T-cell (primary cell): ENCODE measurements at places on chromosomes 6 and 20.
A peak's percentile ranks its signal among the peaks of the same experiment; 100 is the strongest.

DNA sequence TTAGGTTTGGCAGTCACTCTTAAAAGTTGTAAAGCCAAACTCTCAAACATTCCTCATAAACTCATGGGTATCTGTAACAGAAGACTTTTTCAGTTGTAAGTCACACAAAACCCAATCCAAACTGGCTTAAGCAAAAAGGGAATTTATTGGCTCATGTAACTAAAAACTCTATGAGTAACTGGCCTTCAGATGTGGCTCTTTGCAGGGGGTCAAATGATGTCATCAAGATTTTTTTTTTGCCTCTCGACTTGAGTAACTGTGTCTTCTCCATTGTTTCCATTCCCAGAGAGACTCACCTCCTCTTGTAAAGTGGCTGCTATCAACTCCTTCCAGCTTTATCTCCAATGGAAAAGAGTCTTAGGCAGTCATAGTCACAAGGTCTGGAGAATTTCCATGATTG is 645.0 kb downstream of the DHX35 start:
- no peak for DNase-seq

- DNase-seq = no peak
Observed at GRCh38 chr6:42704937-42705374, 17.4 kb downstream of the PRPH2 start.

DNA sequence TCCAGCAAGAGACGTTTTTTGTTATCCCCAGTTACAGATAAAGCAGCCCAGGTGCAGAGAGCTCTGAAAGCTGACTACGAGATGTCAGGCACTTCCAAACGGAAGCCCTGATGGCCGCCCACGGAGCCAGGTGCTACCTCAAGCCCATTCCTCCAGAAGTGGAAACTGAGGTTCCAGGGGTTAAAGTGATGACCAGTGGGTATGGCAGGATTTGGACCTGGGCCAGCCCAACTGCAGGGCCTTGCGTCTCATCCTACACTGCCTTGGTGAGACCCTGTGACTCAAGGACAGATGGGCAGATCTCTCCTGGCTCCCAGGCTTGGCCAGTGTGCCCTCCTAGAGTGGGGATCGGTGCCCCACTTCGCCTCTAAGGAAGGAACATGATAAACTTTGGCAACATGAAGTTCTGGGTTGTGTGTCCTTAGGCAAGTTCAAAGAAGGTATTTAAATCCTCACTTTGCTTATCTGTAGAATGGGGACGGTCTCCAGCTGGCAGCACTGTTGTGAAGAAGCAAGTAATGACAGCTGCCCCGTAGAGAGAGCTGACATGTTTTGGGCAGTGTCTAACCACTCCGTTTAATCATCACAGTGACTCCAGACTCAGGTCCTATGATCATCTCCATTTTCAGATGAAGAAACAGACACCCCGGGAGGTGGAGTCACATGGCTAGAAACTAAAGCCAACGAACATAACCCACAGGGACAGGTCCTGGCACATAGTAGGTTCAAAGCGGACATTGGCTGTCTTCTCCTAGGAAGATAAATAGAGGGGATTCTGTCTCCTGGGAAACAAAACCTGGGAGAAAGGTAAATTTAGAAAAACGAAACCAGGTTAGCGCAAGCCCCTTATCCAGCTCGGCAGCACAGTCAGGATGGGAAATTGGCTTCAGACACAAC is 34.4 kb upstream of the CDH22 start:
- DNase-seq = no peak

- no peak for DNase-seq
Observed at GRCh38 chr6:154316131-154316530, 40.5 kb downstream of the IPCEF1 start.

- DNase-seq = no peak
Observed at GRCh38 chr6:113147544-113147943, 709.6 kb upstream of the MARCKS start.

DNA sequence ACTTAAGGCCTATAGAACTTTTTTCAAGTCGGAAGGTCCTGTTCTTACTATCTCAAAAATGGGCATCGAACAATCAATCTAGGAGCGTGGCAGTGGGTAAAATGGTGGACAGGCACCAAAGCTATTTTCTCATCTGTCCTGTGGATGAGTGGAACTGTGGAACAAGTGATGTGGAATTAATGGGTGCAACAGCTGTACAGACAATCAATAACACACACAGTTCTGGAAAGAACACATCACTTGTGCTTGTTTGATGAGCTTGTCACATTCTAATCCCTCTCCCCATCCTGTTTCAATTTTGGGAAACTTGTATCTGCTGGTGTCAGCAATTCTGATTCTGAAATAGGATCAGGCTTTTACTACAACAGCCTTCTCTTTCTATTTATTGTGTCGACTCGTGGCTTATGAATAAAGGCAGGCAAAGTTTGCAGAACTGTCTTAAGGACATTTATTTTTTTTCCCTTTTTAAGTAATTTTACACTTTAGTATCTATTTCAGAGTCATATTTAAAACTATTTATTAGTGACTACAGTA is 11.5 kb downstream of the RBM24 start:
- DNase-seq = no peak

DNA sequence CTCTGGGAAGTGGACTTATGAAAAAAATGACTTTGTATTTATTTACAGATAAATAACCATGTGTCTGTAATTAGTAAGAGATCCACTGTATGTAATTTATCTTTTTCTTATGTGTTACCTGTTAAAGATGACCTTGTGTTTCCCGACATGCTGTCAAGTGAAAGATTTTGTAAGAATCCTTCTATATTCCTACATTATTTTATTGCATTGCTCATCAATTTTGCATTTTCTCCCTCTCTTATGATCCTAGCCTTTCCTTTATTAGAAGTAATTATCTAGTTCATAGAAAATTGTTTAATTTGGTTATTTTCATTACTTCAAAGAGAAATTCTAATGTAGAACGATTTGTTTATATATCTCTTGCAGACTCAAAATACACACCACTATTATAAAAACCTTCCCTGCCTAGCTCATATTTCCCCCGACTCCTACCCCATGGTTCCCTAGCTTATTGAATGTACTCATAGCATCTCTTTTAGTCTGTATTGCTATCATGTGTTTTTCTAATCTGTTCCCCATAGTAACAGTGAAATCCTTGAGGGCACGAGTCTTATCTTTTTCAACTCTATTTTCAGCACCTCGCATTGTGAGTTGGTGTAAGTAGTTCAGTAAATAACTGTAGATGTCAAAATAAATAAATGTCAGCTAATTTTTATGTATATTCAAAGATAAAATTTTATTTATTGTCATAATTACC is 774.4 kb downstream of the HDGFL1 start:
- DNase-seq = no peak

GRCh38 chr6:90156861-90157260 is 139.8 kb downstream of the BACH2 start:
- peak; percentile 8 for DNase-seq

DNA sequence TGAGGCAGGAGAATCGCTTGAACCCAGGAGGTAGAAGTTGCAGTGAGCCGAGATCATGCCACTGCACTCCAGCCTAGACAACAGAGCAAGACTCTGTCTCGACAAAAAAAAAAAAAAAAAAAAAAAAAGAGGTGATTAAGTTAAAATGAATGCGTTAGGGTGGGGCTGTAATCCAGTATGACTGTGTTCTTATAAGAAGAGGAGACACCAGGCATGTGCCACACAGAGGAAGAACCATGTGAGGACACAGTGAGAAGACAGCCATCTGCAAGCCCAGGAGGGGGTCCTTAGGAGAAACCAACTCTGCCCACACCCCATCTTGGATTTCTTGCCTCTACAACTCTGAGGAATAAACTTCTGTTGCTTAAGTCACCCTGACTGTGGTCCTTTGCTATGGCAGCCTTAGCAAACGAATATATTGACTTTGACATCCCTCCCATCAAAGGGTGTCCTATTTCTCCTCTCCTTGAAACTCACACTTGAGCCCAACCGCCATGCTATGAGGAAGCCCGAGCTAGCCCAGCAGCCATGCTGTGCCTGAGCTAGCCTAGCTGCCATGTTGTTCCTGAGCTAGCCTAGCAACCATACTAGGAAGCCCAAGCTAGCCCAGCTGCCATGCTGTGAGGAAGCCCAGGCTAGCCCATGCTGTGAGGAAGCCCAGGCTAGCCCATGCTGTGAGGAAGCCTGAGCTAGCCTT is 15.8 kb upstream of the PPP1R16B start:
- DNase-seq = no peak

DNA sequence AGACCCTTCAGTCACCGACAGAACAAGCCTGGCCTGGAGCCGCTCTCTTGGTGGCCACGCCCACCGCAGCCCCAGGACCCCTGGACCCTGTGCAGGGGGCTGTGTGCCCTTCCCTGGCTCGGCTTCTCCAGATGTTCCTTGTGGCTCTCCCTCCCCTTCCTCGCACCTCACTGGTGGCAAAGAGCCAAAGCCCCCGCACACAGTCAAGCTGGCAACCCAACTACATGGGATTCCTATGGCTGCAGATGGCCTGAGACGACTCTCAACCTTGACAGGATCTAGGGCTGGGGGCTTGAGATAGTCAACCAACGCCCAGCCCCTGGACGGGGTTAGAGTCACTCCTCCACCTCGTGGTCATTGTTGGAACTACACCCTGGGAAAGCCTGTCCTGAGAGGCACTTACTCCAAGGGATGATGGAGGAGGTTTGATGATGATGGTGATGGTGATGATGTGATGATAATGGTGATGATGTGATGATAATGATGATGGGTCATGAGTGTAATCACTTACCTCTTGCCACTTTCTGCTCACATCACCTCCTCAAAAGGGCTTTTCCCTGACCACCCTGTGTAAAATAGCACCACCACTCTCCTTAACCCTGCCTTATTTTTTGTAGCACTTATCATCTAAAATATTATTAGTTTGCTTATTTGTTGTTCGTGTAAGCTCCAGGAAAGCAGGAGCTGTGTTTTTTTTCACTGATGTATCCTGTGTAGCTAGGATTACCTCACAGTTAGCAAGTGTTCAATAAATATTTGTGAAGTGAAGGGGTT is 278.4 kb downstream of the LRFN2 start:
- DNase-seq = no peak

DNA sequence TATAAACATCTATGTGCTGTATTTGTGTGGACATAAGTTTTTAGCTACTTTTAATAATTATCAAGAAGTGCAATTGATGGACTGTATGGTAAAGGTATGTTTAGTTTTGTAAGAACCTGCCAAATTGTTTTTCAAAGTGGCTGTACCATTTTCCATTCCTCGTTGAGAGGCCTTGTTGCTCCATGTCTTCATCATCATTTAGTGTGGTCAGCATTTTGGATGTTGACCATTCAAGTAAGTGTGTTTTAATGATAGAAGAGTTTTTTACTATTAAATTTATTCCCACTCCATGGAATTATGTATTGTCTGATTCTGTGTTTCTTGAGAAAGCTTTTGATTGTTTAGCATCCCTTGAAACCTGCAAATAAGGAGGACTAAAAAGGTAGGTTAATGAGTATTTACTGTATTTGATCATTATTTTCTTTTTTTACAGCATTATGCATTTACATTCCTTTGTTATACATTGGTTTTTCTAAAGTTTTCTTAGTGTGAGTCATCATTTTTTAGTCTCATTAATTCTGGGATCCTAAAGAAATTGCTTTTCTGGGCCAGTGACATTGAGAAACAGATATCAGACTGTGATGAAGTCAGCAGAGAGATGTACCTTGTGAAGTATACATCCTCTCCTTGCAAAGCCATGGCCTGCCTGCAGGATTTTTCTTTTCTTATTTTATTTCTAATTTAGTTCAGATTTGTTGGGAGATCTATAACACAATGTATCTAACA is 312.8 kb upstream of the PTCHD4 start:
- DNase-seq = no peak

- DNase-seq = no peak
Observed at GRCh38 chr20:58148891-58149290, 79.6 kb downstream of the ANKRD60 start.

DNA sequence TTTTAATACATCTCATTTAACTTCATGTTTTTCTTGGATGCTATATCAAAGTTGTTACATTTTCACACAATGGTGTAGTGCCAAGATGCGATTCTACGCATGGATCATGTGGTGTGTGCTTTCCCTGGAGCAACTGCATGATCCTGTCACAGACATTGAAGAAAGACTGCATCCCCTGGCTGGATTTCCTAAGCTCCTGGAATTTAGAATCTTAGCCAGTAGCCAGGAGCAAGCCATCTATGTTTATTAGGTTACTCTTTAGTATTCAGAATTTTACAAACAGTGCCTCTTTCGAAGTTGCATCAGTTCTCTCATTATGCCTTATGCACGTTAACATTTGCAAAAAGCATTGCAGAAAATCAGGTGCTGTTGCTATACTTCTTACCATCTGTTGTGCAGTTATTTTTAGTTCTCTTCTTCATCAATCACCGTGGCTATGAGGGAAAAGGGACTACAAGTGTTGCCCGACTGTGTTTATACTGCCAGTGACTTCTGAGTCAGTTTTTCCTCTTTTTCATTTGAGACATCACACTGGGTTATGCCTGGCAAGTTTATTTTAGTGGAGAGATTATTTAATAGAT is 584.2 kb downstream of the BCKDHB start:
- no peak for DNase-seq

DNA sequence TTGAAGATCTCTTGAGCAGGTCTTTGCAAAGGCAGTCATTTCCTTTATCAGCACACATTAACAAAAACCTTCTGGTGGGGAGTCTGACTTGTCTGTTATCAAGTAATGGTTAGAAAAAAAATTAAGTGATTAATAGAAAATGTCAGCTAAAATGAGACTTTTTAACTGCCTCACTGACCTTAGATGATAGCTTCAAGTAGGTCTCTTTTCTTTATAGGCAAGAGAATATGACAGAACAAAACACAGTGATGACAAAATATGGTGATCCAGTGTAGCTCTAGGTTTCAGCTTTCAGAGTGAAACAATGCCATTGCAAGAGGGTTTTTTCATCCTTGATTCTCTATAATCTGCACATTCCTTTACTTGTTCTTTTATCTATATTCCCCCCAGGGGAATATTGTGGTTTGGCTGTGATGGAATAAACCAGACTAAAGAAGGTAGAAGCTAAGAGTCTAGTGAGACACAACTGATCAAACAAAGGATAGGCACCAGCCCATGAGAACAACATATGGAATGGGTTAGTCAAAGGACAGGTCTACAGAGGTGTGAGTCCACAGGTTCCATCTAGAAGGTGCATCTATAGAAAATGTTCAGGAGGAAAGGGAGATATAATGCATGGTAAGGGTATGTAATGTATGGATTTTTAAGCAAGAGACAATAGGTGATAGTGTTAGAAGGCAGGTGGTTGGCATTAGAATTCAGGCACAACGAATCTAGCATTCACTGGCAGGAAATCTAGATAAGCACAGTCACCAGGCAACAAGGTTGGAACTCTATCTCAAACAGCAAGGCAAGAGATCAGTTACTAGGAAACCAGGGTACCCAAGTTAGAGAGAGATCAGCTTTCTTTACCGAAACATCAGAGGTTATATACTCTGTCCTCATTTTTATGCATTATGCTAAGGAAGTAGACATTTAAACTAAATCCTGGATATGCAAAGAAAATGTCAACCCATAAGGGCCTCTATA is 228.9 kb upstream of the SMLR1 start:
- DNase-seq = no peak
